Hematopoietic multipotent progenitor cell treated with erythropoietin and hydrocortisone succinate and interleukin-3 and kit ligand, for 4 days (in vitro differentiated cells): ENCODE measurements at places on chromosomes 7 and 10.

DNA sequence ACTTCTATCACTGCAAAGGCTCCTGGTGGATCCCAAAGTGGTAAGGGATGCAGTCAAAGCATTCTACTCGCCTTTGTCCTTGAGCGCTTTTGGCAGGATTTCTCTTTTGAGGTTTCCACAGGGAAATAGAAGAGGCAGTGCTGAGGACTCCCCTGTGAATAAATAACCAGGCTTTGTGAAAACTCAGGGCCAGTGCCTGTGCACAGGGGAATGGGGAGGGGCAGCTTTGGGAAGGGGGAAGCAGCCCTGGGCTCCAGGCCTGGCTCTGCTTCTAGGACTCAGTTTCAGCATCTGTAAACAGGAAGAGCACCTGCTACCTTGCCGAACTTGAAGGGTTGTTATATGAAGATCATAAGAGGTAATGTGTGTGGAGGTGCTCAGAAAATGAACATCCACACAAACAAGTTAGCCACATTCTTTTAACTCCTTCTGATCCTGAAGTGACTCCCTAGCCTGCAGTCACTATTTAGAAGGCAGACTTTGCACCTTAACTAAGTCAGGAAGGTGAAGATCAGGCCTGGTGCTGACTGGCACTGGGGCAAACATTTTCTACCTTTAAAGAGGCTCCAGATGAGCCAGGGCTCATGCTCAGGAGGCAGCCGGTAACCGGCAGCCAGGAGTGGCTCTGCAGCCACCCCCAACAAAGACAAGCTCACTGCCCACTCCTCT, 22.5 kb upstream of the MMP21 start:
- no peak for DNase-seq

GRCh38 chr7:130393101-130393561, 12.8 kb downstream of the CPA1 start:
- peak; percentile 42 for DNase-seq

- DNase-seq, result no peak
These were observed 165.4 kb upstream of the LRGUK start for GRCh38 chr7:133961724-133962123.

GRCh38 chr10:69220507-69220906, 375 bp downstream of the HKDC1 start:
- DNase-seq, result no peak

DNA sequence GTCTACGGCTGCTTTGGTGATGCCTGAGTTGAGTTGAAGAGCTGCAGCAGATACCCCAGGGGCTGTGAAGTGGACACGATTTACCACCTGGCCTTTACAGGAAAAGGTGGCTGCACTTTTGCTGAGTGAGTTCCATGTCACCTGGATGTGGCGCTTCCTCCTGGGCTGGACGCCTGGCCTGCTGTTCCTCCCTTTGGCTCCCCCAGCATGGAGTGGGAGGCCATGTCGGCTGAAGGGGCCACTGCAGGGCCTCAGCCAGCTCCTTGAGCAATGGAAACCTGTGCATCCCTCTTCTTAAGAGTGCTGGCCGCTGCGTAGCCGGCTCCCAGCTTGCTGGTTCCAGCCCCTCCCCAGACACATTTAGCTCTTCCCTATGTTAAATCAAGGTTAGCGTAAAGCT, 221.0 kb downstream of the GLRX3 start:
- DNase-seq, result no peak

- DNase-seq, result peak; percentile 36
These were observed 144.0 kb upstream of the RET start for GRCh38 chr10:42932735-42933447.

- DNase-seq, result no peak
These were observed 89.6 kb upstream of the C7orf33 start for GRCh38 chr7:148500978-148501377.

DNA sequence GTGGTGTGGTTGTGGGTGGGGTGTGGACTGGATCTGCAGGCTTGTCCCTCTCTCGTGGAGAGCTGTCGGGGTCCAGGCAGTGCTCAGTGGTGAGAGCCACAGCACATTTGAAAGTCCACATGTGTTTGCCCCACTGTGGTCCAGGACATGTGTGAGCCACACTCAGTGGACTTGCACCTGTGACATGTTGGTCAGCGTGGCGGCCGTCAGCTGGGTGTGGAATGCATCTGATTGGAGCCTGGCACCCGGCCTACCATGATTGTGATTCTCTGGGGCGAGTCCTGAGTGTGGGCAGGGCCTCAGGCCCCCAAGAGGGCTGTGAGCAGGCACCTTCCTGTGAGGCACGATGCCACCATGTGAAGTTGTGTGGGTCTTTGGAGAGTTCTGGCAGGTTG, 77.9 kb downstream of the DNAJB6 start:
- no peak for DNase-seq

GRCh38 chr7:16293669-16294425, 127.5 kb downstream of the CRPPA start:
- no peak for DNase-seq

DNA sequence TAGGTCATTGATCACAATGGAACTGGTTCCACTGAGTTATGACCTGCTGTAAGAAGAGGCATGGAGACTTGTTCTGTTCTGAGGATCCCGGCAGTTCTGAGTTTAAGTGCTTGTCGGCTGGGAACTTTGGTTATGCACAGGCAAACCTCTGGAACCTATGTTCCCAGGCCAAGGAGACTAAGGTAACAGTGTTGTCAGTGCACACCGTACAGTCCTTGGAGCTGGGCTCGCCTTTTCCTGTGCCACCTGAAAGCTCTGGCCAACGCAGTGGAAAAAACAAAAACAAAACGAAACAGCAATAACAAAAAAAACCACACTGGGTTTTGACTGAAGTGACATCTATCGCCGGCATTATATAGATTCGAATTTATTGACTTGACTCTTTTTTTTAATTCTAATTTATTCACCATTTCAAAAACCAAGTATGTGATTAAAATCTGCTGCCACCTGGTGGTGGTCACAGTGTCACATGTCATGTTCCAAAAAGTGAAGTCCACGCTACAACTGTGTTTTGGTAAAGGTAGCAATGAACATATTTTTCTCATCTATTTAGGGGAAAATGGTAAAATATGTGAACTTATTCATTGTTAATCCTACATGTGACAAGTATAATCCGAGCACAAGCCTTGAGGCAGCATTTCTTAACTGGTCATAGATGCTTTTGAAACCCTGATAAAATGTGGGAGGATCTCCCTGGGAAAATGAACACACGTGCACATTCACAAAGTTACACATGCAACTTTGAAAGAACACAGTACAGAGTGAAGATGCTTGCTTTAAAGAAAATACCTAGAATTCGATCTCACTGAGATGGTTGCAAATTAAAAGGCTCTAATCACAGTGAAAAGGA, 113.8 kb upstream of the PPP2R2D start:
- DNase-seq, result peak; percentile 68

- DNase-seq, result no peak
These were observed 502 bp downstream of the SLC18A3 start for GRCh38 chr10:49610458-49611165.

- DNase-seq, result peak; percentile 54
These were observed 113.9 kb downstream of the ETV1 start for GRCh38 chr7:13875496-13876074.

DNA sequence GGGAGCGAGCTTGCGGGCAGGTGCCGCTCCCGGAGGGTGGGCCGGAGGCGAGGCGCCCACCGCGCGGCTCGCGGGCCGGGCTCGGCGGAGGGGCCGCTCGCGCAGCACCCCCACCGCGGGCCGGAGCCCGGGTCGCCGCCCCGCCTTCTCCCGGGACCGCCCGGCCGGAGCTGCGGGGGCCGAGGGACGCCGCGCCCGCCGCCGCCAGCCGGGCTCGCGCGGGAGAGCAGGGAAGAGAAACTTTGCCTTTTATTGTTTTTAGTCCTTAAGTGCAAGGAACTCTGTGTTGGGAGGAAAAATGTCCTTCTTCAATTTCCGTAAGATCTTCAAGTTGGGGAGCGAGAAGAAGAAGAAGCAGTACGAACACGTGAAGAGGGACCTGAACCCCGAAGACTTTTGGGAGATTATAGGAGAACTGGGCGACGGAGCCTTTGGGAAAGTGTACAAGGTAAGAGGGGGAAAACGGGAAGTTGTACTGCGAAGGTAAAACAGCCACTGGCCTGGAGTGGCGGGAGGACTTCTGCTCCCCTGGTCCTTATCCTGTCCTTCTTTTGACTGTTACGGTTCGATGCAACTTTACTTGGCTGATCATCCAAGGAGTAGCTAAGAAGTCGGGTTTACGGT, 620 bp downstream of the SLK start:
- DNase-seq, result peak; percentile 56

DNA sequence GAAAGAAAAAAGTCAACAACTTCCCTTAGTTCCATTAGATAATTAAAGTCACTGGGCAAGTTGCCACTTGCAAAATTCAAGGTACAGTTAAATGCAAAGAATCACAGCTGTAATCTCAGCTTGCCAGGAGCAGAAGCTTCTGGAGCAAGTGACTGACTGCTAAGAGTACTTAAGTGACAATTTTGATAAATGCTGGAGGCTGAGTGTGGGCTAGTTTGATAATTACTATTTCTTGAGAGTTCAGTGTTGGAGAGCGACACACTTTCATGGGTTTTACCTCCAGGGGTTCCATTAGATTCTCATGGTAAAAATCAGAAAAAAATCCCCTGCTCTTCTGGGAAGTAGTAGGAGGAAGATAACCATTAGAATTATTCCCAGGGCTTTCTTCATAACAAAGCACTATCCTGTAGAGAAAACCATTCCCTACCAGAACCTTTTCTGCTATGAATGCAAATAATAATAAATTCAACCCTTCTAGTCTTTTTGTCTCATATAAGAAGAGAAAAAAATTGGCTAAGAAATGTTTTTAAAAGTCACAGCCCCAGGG, 486.3 kb downstream of the POM121L12 start:
- DNase-seq, result no peak

DNA sequence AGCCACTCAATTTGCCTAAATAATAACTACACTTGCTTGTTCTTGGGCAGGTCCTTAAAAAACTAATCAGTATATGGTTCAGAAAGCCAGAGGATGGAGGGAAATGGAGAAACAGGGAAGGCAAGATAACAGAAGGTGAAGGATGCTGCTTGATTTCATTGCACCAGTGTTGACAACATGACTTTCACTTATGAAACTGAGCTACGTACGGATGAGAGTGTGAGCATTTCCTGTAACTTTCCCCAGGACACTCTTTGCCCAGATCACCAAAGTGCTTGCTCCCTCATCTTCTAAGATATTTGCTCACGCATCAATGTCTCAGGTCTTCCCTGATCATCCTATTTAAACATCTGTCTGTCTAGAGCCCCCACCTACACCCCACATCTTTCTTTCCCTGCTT, 37.4 kb downstream of the SLC35B4 start:
- DNase-seq, result no peak

DNA sequence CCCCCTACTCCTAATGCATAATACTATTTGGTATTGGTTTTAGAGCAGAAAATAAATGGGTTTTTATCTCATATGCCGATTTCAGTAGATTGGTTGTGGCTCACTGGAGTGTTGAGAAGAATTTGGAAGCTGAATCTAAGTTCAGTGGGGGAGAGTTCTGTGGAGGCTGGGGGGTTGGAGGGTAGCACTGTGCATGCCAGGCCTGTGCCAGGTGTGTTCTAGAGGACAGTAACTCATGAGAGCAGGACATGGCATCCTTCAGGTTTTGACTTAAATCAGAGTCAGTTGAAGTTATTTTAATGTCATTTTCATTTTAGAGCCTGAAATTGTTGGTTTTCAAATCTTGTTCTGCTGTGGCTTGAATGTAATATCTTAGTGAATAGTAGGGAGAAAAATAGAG, 79.5 kb downstream of the EEPD1 start:
- DNase-seq, result no peak

DNA sequence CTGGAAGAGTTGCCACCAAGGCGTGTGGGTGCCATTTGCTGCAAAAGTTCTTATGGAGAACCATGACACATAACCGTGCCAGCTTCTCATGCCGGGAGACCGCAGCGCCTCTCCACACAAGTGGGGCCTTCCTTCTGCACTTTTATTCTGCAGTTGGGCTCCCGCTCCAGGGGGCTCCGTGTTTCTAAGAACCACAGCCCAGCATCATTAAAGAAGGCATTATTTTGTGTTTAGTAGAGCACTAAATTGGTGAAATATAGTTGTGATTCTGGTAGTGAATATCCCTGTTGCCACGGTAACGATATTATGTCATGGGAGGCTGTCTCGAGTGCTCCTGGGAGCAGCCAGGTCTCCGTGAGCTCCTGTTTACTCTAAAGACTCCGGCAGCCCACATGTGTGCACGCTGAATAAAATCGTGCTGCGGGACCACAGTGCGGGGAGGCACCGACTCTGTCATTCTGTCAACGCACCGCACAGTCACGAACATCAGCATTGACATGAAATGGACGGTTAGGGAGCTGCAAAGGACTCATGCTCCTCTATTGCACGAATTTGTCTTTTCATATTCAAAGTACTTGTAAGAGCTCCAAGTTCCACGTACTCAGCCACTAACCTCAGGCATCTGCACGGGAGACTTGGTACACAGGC, 68.8 kb upstream of the PITRM1 start:
- DNase-seq, result no peak

- no peak for DNase-seq
These were observed 166.5 kb downstream of the EGFR start for GRCh38 chr7:55185321-55185802.

- no peak for DNase-seq
These were observed 255.4 kb upstream of the MYO3A start for GRCh38 chr10:25678666-25679065.

DNA sequence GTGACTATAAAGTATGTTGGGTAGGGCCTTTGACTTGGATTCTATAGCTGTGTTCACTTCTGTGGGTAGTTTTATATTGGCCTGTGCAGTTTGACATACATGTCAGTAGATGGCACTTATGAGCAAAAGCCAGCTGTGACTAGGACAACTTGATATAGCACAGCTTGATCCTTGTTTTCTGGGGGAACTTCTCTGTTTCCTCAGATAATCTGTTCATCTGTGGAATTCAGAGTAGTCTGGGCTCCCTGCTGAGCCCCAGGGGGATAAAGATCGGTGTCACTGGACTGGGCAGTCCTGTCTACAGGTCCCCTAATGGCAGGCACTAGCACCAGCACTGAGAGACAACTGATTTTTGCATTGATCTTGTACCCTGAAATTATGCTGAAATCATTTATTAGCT, 25.4 kb downstream of the CYP2C9 start:
- peak; percentile 67 for DNase-seq

DNA sequence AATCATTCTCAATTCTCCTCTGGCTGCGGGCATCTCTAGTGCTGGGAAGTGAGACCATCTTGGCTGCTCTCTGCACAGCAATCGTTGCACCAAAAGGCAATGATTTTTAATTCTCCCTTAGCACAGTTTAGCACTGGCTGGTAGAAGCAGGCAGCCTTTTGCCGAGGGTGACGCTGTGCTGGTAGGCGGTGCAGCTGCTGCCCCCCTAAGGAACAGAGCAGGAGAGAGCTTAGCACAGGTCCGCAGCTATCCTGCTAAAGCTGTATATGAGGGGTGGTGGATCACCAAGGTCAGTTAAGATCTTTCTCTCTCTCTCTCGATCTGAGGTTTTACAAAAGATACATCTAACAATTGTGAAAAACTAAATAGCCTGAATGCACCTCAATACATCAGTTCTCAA, 390.1 kb downstream of the GATA3 start:
- peak; percentile 39 for DNase-seq

GRCh38 chr7:121273467-121274167, 55.2 kb upstream of the WNT16 start:
- DNase-seq, result peak; percentile 17

GRCh38 chr7:87170828-87171227, 18.6 kb downstream of the DMTF1 start:
- no peak for DNase-seq
